ENCODE measurements at places on chromosomes 2 and 18.

GRCh38 chr18:39208190-39208589, 1642.6 kb upstream of the CELF4 start:
- no peak for DNase-seq

DNA sequence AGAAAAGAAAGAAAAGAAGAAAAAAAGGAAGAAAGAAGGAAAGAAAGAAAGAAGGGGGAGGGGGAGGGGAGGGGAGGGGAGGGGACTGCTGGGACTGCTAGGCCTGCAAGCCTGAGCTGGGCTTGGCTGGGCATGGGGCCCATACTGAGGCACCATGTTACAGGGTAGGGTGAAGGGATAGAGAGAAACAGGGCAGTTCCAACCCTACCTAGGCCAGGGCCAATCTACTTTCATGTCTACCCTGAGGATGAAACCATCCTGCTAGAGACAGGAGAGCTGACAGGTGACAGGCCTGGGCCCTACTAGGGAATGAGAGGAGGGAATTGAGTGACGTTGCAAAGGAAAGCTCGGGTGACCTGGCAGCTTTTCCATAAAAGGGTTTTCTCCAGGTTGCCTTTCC, 41.7 kb downstream of the TEX44 start:
- DNase-seq = no peak

DNA sequence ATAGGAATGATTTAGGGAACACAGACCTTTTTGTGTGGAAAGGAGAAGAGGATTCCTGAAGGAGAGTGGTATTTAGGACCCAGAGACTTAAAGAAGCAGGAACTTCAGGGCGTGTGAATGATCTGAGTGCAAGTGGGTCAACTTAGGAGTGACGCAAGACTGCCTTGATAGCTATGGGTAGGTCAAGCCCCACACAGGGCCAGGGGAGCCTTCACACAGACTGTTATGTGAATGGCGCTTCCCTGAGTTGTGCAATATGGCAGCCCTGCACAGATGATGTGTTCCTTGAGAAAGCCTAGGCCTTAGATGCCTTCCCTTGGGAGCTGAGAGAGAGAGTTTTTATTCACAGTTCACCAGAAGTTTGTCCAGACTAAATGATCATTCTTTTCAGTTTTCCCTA, 47.1 kb upstream of the IGFBP5 start:
- no peak for DNase-seq

GRCh38 chr2:215920244-215921100, 92.9 kb downstream of the MREG start:
- DNase-seq = peak; percentile 51

GRCh38 chr2:85892216-85892944, 3.6 kb upstream of the ST3GAL5 start:
- DNase-seq = no peak

DNA sequence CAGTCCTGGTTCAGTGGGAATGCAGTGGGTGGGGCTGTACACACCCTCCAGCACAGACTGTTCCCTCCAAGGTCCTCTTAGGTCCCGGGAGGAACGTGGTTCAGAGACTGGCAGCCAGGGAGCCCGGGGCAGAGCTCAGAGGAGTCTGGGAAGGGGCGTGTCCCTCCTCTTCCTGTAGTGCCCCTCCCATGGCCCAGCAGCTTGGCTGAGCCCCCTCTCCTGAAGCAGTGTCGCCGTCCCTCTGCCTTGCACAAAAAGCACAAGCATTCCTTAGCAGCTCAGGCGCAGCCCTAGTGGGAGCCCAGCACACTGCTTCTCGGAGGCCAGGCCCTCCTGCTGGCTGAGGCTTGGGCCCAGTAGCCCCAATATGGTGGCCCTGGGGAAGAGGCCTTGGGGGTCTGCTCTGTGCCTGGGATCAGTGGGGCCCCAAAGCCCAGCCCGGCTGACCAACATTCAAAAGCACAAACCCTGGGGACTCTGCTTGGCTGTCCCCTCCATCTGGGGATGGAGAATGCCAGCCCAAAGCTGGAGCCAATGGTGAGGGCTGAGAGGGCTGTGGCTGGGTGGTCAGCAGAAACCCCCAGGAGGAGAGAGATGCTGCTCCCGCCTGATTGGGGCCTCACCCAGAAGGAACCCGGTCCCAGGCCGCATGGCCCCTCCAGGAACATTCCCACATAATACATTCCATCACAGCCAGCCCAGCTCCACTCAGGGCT, 17.5 kb upstream of the FAHD2A start:
- DNase-seq = no peak

GRCh38 chr2:241132538-241133435, 16.5 kb downstream of the PASK start:
- DNase-seq = no peak

GRCh38 chr2:127740665-127741288, 39.5 kb downstream of the SFT2D3 start:
- no peak for DNase-seq

- DNase-seq = no peak
Measured at GRCh38 chr2:26534098-26534864, 56.4 kb upstream of the OTOF start.

DNA sequence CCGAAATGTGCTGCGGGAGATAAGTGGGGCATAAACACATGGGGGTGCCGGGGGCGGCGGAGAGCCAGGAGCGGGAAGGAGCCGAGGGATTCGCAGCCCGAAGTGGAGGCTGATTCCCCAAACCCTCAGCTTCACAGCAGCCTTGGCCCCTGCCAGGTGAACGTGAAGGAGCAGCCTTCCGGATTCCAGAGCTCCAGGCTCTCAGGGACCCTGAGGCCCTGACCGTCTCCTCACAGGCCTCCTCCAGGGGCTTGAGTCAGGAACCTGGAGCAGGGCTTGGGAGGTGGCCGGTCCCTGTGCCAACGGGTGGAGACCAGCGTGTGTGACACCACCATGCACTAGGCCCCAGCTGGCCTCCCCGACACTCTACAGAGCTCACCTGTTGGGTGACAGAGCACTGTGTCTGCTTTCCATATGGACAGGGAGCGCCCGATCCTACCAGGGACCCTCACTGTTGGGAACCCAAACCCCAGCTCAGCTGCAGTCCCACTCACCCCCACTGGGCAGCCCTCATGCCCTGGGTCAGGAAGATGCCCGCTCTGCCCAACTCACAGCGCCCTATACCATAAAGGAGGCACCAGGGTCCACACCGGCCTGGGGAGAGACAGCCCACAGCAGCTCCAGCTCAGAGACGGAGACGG, 117.6 kb upstream of the OTOS start:
- DNase-seq = no peak

DNA sequence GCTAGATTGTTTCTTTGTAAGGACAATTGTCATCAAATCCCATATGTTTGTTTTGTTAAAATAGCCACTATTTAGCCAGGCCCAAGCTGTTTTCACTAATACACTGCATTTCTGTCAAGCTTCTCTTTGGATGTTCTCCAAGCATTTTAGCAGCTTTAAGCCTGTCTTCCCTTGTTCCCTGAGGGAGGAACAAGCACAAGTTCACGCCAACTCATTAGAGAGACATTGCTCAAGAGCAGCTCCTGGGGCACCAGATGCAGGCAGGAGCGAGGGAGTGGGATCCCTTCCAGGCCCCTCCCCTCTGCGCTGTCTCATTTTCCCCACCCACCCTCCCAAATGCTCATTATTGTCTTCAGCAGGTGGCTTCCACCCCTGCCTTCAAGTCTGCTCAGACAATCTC, 32.6 kb upstream of the PPP3R1 start:
- no peak for DNase-seq

DNA sequence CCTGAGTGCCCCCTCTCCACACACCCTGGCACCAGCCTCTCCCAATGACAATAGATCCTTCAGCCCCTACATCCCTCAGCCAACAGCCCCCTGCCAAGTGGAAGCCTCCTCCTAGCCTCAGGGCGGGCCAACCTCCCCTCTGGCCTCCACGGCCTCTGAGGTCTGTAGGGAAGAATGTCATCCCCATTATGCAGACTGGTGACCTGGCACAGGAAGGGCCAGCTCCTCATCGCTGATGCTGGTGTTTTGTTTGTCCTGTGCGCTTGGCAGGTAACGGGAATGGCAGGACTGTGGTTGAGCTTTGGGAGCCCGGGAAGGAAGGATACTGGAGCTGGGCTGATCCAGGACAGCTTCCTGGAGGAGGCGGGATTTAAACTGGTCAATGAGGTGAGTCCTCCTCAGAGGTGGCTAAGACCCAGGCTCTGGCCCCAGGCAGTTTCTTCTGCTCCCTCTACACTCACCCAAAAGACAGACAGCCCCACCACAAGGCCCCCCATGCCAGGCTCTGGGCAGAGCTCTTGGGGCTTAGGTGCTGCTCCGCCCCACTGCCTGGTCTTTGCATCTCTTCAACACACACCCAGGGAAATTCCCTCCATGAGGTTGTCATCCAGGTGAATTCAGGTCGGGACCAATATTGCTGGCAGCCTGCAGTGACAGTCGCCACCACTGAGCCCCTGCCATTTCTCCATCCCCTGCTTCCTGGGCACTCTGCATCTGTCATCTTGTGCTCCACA, 75.2 kb upstream of the SMAD7 start:
- no peak for DNase-seq

GRCh38 chr2:239688122-239688681, 287.4 kb upstream of the HDAC4 start:
- no peak for DNase-seq

DNA sequence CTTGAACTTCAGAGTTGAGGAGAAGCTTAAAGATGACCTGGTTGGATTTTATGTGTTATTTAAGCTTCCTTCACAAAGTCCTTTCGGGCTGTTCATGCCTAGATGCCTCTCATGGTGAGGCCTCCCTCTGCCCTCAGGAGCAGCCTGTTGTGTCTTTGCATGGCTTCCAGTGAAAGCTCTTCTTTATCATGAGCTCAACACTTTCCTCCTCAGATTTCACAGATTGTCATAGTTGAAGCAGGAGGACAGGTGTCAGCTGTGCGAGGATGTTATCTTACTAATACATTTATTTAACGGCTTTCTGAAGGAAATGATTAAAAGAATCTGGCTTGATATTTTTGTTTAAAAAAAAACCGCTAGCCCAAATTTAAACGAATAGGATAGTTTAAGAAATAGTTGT, 48.8 kb upstream of the ITSN2 start:
- DNase-seq = no peak

- DNase-seq = no peak
Measured at GRCh38 chr2:144858211-144858610, 338.3 kb upstream of the ZEB2 start.

- peak; percentile 45 for DNase-seq
Measured at GRCh38 chr2:113370478-113371091, 66.9 kb upstream of the ZNG1B start.

GRCh38 chr2:182186132-182186735, 200.6 kb downstream of the PPP1R1C start:
- DNase-seq = no peak

- no peak for DNase-seq
Measured at GRCh38 chr18:13625843-13626543, 100.4 kb downstream of the FAM210A start.

GRCh38 chr18:32372381-32373061, 98.2 kb downstream of the GAREM1 start:
- no peak for DNase-seq

DNA sequence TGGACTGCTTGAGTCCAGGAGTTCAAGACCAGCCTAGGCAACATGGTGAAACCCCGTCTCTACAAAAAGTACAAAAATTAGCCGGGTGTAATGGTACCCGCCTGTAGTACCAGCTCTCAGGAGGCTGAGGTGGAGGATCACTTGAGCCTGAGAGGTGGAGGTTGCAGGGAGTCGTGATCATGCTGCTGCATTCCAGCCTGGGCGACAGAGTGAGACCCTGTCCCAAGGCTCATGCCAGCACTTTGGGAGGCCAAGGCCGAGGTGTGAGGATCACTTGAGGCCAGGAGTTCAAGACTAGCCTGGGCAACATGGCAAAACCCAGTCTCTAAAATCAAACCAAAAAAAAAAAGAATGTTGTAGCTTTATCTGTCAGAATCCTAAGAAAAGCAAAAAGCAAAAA, 25.4 kb downstream of the SMC6 start:
- DNase-seq = no peak

DNA sequence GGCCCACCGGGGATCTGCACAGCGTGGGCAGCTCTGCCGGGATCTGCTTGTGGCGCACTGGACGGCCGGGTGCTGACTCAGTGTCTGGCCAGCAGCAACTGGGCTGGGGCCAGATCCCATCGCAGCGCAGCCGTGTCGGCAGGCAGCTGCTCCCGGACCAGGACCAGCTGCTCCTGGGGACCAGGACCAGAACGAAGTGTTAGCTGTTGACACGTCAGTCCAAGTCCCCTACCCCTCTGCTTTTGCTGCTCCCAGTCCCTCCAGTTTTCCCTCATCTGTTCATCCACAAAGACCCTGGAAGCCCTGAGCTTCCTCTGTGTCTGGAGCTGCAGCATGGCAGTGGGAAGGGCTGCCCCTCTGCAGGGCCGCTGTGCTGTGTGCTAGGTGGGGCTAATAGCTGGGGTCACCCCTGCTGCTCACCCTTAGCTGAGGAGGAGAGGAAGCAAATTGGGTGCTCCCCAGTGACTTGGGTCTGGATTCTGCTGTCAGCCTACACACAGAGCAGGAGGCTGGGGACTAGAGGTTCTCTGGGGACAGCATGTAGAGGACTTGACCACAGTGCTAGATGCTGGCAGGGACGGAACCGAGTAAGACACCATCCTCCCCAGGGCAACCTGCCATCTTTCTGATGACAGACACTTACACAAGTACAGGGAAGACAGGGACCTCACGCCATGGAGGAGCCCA, 16.9 kb upstream of the KIF1A start:
- no peak for DNase-seq

DNA sequence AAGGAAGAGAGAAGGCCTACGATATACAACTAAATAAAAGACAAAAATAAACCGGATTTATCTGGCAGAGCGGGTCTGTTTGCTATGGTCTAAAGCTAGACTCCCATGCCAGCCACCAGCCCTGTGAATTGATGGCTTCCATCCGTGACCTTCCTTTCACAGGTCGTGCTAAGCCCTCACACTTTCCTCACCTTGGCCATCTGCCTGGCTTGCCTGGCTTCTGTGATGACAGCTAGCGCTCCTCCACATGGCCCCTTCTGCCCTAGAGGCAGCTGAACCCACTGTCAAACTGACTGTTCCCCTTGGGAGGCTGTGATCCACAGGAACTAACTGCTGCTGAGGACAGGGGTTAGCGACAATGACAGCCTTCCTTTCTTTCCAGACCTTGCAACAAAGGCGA, 32.5 kb downstream of the GAREM1 start:
- no peak for DNase-seq

GRCh38 chr2:113211226-113212105, 37.7 kb downstream of the PSD4 start:
- no peak for DNase-seq

- DNase-seq = no peak
Measured at GRCh38 chr2:239791526-239792404, 233.4 kb downstream of the NDUFA10 start.

- DNase-seq = no peak
Measured at GRCh38 chr18:12304351-12305210, 3.5 kb upstream of the TUBB6 start.

DNA sequence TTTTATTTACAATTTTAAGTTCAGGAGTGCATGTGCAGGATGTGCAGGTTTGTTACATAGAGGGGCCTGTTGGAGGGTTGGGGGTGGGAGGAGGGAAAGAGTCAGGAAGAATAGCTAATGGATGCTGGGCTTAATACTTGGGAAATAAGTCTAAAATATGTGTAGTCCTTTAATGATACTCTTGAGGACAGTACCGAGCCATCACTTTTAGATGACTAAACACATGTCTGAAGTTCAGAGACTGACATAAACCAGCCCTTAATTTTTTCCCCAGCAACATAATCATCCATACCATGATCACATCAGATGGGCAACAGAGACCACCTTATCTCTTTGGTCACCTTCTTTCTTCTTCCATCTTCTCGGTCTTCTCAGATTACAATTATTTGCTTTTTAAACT, 189.1 kb upstream of the COL3A1 start:
- DNase-seq = no peak

- peak; percentile 19 for DNase-seq
Measured at GRCh38 chr2:168819050-168819715, 16.7 kb downstream of the NOSTRIN start.
